Hematopoietic multipotent progenitor cell treated with erythropoietin and hydrocortisone succinate and interleukin-3 and kit ligand, for 6 days (in vitro differentiated cells): ENCODE measurements at places on chromosomes 11 and 22.
A peak's percentile ranks its signal among the peaks of the same experiment; 100 is the strongest.

- no peak for DNase-seq
These were observed 7.5 kb downstream of the CTTN start for GRCh38 chr11:70405679-70406395.

GRCh38 chr22:32044477-32044876 lies 1.4 kb downstream of the SLC5A1 start:
- DNase-seq, result no peak

DNA sequence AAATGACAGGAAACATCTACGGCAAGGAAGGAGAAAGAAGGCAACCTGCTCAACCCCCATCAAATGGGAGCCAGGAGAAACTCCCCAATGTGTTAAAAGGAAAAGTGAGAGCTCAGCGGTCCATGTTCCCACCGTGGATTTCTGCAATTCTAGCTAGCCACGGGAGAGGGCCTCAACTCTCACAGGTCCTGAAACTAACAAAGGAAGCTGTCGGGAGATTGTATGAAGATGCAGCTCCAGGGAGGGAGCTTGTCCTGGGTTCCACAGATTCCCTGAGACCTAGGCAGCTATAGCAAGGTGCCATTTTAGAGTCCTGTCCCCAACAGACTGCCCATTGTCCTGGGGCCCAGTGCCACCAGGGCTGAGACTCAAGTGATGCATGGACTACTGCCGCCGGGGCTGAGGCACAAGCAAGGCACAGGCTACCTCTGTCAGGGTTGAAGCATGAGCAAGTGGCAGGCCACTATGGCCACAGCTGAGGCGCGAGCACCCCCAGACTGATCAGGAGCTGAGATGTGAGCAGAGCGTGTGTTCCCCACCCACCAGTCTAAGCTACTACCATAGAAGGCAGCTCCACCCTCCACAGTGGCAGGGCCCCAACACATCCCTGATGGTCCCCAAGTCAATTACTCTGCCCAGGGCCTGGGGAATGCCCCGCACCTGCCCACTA lies 31.3 kb downstream of the RSF1 start:
- DNase-seq, result no peak

- peak; percentile 55 for DNase-seq
These were observed 88.3 kb upstream of the MTMR2 start for GRCh38 chr11:96012086-96012824.

- peak; percentile 49 for DNase-seq
These were observed 85.0 kb downstream of the CHST1 start for GRCh38 chr11:45580399-45580798.

DNA sequence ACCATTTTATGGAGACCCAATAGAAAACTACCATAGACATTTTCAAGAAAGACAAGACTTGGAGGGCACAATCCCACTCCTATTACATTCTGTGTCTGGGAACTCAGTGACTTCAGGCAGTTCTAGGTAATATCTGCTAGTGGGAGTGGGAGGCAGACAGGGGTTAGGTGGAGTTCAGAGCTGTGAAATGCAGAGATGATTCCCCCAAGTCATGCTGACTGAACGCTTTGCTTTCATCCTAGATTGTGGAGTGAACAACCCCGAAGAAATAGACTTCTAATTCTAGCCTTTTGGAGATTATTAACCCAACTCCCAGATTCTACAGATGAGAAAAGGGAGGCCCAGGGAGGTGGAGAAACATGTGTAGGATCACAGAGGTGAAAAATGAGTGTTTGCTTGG lies 437.8 kb upstream of the CADM1 start:
- no peak for DNase-seq

DNA sequence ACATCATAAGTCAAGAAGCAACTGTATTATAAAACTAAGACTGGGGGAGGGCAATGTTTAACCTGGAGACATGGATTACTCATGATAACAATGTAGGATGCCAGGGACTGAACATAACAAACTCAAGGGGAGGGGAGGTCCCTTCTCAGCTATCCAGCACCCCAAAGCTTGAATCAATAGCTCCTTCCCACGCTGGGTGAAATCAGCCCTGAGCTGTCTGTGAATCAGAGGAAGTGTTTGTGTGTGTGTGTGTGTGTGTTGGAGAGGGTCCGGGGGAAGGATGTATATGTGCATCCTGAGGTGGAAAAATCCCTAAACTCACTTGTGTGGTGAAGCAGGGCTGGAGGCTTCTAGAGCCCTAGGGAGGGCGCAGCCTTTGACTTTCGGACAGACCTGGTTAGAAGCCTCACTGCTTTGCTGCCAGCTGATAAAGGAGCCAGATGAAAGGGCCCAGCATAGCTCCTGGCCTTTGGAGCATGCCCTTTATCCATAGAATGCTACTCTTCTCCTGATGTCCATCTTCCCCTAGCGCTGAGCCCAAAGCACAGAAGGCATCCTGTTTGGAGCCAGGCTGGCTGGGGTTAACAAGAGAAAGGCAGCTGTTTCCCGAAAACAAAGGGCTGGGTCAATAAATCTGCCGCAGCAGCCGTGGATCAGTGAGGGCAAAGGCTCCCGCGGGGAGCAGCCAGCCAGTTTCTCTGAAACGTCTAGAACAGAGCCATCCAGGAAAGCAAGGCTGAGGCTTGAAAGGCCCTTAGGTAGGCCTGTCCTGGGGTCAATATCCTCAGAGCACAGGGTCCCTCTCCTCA lies 35.8 kb downstream of the TNKS1BP1 start:
- DNase-seq, result no peak

GRCh38 chr11:77074205-77074604 lies 7.4 kb downstream of the CAPN5 start:
- no peak for DNase-seq

- no peak for DNase-seq
These were observed 2.4 kb downstream of the VPS26B start for GRCh38 chr11:134226806-134227325.

GRCh38 chr11:47225552-47226400 lies 11.0 kb downstream of the DDB2 start:
- no peak for DNase-seq

DNA sequence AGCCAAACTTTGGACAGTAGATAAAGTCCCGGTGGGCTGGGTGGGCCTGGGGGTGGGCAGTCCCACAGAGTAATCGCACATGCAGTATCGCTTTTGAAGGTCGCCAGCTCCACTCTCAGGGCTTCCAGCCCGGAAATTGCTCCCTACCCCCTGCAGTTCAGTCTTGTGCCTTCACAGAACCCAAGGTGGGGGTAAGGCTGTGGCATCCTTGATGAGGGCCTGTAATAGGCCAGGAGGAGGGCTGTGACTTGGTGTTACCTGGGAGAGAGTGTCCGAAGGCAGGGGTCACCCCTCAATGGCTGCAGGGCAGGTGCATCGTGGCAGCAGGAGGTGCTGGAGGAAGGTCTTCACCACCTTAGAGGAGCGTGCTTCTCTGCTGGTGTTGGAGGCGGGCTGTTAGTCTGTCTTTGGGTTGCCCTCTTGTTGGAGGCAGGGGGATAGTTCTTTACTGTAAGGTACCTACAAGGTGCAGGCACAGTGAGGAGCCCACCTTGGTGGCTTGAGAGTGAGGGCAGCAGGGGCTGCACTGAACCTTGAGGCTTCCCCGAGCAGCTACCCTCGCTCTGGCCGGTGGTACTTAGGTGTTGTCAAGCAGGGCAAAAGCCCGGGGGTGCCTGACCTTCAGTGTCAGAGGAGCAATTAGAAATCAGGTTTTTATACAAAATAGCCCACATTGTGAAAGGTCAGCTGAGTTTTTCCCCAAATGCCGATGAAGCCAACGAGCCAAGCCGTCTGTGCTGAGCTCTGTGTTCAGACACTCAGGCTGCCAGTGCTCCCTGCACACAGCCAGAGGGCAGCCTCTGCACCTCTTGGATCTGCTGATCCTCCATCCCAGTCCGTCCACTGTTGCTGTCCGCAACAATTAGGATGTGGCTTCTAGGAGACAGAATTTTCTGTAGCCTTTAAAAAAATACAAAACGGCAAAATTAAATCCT lies 21.9 kb downstream of the SAMM50 start:
- DNase-seq, result no peak

GRCh38 chr11:8699903-8700302 lies 17.3 kb downstream of the RPL27A start:
- DNase-seq, result no peak
